ENCODE measurements at places on chromosomes 11 and 22.

- no peak for DNase-seq
Measured at GRCh38 chr11:131906963-131907362, 536.5 kb downstream of the NTM start.

DNA sequence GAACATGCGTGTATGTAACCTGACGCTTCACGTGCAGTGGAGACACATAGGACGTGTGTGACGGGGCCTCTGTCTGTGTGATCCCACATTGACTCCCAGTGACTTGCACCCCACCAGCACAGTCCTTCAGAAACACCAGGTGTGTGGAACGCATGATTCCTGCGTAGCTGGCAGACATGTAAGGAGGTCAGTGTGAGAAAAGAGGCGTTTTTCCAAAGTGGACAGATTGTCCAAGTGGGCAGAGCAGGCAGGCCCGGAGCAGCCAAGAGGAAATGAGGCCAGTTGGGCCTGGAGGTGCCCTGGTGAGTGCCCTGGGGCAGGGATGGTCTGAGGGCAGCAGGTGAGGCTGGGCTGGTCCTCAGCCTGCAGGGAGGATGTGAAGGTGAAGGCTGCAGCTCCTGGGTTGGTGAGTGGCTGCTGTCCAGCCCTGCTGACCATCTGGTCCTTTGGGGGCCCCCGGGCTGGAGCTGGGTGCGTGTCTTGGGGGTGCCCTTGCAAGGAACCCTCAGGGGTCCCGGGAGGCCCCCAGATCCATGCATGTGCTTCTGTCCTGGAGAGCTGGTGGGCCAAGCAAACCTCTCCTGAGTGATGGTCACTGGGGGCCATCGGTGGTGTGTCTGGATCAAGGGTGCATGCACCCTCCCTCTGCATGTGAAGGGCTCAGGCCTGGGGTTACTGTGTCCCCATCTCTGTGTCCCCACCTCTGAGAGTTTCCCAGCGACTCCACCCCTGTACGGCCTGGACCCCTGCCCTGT lies 26.6 kb downstream of the SHANK3 start:
- no peak for DNase-seq

DNA sequence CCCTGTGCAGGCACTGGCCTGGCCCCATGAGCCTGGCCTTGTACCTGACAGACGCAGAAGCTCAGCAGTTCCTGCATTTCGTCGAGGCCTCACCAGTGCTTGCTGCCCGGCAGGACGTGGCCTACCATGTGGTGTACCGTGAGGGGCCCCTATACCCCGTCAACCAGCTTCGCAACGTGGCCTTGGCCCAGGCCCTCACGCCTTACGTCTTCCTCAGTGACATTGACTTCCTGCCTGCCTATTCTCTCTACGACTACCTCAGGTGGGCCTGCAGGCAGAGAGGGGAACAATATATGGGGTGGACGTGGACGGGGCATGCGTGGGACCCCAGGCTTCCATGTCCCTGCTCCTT lies 4.9 kb downstream of the LARGE2 start:
- no peak for DNase-seq

DNA sequence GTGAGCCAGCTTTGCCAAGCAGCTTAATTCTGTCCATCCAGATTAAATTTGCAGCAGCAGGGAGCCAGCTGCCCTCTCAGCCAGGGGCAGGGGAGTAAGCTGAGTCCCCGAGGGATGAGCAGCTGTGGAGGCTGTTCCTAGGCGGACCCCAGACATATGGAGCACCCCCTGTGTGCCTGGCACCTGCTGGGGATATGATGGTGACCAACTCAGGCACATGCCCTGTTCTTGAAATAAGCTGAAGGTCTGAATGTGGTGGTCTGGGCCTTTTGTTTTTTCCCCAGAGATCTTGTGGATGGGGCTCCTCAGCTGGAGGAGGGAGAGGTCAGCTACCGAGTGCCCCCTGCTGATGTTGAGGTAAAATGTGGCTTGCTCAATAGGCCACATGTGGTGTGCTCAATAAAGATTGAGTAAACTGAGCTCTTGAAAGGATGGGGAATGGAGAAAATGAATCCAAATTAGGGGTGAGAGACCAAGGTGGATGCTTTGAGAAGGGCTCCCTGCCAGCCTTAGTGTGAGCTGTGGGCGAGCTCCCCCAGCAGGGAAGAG lies 103.3 kb upstream of the NNMT start:
- no peak for DNase-seq

- no peak for DNase-seq
Measured at GRCh38 chr22:23749841-23750301, 1.0 kb downstream of the ZNF70 start.

- no peak for DNase-seq
Measured at GRCh38 chr22:31738566-31738965, 11.4 kb downstream of the PRR14L start.

DNA sequence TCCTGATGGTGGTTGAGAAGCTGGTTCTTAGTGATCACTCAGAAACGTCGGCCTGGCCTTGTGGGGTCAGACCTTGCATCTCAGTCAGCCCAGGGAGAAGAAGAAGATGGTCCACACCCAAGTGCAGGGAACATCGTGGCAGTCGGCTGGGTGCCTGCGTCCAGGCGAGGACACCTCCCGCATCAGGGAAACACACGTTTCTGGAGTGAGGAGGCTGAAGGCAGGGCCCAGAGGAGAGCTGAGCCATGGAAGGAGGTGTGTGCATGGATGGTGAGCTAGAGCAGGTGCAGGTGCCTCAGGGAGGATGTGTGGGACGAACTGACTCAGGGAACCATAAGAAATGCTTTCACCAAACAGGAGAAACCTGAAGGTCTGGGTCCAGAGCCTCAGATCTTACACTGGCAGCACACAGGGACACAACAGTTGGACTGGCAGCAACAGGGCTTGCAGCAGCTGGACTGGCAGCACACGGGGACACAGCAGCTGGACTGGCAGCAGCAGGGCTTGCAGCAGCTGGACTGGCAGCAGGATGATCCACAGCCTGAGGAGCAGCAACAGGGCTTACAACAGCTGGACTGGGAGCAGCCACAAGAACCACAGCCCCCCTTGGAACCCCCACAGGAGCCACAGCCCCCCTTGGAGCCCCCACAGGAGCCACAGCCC lies 632 bp downstream of the KRTAP5-2 start:
- no peak for DNase-seq

GRCh38 chr11:33636104-33636503 lies 64.5 kb downstream of the C11orf91 start:
- DNase-seq: no peak

DNA sequence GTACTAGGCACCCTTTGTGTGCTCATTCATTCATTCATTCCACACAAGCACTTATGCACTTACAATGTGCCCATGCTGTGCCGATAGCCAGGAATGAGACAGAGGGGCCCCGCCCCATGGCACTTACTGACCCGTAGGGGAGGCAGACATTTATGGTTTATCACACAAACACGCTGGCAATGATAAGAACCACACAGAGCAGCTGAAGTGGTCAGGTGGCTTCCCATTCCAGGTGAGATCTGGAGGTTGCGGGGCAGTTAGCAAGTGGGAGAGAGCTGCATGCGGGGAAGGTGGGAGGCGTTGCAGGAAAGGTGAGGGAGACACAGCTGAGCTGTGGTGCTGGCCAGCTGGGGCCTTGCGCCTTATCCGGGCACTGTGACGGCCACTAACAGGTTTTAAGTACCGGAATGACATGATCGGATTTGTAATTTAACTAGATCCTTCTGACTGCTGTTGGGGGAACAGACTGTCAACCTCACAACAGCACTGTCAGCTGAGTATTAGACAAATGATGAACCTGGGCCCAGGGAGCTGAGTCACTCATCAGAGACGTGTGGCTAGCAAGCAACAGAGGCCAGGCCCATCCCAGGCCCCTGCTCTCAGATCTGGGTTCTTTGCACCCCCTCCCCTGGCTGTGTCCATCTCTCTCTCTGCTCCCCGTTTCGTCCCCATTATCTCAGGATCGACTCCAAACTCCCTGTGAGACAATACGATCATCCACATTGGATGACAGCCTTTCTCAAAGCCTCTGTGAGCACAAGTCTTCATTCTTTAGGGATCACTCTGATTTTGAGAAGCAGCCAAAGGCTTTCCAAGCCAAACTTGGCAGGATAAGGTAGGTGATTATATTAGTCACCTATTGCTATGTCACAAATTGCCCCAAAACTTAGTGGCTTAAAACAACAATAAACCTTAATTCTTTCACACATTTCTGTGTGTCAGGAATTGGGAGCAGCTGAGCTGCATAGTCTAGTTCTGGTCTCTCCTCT lies 28.4 kb downstream of the RASD2 start:
- no peak for DNase-seq

GRCh38 chr11:133840479-133840941 lies 4.8 kb downstream of the SPATA19 start:
- no peak for DNase-seq

DNA sequence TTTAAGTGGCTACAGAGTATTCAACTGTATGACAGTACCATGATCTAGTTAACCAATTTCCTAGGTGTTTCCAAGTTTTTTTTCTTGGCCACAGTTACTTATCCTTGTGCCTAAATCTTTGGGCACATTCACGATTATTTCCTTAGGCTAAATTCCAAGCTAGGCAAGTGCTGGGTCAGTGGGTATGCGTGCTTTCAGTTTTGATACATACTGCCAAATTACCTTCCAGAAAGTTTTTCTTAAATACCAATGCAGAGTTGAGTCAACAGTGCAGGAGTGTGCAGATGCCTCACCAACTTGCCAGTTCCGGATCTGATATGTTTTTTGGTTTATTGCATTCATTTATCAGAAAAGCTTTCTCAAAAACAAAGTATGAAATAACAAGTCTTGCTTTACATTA lies 67.9 kb upstream of the OR4B1 start:
- no peak for DNase-seq

DNA sequence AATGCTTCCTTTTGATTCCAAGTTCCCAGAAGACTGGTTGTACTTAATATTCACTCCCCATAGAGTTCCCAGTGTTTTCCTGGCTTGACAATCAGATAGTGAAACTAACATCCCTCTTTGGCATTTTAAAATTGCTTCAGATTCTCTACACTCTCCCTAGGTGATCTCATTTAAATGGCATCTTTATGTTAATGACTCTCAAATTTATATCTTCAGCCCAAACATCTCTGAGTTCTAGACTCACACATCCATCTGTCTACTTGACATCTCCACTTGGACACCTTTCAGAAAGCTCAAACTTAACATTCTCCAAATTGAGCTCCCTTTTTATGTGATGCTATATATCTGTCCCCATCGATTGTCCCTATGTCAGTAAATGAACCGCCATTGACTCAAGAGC lies 232.0 kb downstream of the NTM start:
- DNase-seq: no peak

GRCh38 chr22:21593406-21594232 lies 26.1 kb downstream of the UBE2L3 start:
- no peak for DNase-seq

DNA sequence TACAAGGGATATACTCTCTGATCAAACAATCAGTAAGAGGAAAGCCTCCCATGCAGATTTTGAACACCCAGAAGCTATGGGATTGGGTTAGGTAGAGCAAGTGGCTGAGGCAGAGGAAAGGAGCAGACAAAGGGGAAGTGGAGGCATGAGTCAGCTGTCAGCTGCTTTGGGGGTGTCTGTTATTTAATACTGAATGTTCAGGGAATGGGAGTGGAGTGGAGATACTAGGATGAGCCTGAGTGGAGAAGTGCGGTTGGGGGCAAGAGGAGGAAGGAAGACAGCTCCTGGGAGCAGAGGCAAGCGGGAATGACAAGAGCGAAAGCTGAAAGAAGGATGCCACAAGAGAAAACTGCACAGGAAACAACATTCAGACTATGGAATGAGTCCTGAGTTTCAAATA lies 22.7 kb upstream of the TMPRSS5 start:
- DNase-seq: no peak

- DNase-seq: no peak
Measured at GRCh38 chr11:87347854-87348253, 310.1 kb downstream of the TMEM135 start.

DNA sequence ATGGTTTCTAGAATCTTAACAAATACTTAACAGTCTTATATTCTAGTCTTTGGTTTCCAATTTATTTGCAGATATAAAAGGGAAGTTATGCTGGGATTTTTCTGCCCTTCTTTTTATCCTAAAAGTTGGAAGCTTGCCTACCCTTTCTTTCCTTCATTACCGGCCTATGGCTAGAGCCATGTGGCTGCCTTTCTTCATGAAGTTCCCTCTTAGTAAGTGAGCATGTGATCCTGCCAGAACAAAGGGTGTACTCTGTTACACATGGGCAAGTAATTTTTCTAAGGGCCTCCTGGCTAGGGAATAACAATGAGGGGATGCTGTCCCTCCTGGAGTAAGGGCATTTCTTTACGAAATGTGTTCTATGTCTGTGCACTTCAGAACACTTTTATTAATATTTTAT lies 252.1 kb upstream of the PITPNB start:
- DNase-seq: no peak

- DNase-seq: no peak
Measured at GRCh38 chr11:827146-827896, 398 bp upstream of the CRACR2B start.

DNA sequence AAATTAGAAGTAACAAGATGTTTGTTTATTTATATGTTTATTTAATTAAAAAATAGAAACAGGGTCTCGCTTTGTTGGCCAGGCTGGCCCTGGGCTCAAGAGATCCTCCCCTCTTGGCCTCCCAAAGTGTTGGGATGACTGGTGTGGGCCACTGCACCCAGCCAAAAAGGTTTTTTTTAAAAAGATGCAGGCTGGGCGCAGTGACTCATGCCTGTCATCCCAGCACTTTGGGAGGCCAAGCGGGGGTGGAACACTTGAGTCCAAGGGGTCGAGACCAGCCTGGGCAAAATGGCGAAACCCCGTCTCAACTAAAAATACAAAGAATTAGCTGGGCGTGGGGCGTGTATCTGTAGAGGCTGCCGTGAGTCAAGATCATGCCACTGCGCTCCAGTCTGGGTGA lies 13.4 kb downstream of the DRD4 start:
- DNase-seq: no peak

- no peak for DNase-seq
Measured at GRCh38 chr11:312092-312816, 1.6 kb upstream of the IFITM1 start.

- no peak for DNase-seq
Measured at GRCh38 chr11:117945047-117945810, 16.0 kb upstream of the TMPRSS13 start.

- no peak for DNase-seq
Measured at GRCh38 chr11:70709596-70709995, 311.3 kb downstream of the CTTN start.

GRCh38 chr11:134666273-134667174 lies 254.5 kb upstream of the B3GAT1 start:
- no peak for DNase-seq

DNA sequence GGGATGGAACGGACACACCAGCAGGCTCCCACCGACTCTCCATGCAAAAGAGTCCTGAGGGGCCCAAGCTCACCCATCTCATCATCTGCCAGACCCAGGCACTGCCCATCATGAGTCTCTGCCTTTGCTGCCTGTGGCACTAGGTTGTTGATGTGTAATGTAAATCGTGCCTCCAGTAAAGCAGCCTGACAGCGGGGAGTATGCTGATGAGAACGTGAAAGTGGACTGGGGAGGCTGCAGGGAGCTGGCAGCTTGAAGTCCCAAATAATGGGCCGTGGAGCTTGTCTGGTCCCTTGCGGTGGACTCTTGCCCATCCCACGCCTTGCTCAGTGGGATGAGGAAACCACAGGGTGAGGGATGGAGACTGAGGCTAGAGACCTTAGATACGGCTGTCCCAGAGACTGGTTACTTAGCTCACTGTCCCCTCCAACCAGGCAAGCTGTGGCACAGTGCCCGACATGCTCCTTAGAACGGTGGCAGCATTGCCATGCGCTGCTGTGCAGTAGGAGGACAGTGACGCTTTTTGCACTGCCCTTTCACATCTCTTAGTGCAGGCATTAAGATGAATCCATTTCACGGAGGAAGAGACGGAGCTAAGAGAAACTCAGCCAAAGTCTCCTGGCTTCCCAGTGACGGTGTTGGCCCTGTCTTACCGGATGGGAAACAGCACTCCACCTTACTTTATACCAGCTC lies 39.6 kb upstream of the PLET1 start:
- no peak for DNase-seq

GRCh38 chr22:37211075-37211865 lies 1.0 kb downstream of the SSTR3 start:
- DNase-seq: no peak
